ENCODE measurements at places on chromosomes 1 and 21. TPM values are rescaled to one million over a fixed set of nuclear protein-coding genes. Genes with fewer than 3 reads are reported as not detected.

Gene SUCO
- 7.8 TPM for total RNA-seq

Gene RGS8
- total RNA-seq = not detected

Gene ABCB10
- total RNA-seq = 12.9 TPM

Gene KDF1
- total RNA-seq = 3.5 TPM

Gene C1orf185
- total RNA-seq = not detected

Gene MINDY1
- 19.7 TPM for total RNA-seq

Gene PGBD5
- total RNA-seq = 1.9 TPM

Gene BARHL2
- total RNA-seq = not detected

Gene STXBP3
- 32.2 TPM for total RNA-seq

Gene WLS
- total RNA-seq = 21.6 TPM

Gene FCGR2B
- 30.9 TPM for total RNA-seq

DNA sequence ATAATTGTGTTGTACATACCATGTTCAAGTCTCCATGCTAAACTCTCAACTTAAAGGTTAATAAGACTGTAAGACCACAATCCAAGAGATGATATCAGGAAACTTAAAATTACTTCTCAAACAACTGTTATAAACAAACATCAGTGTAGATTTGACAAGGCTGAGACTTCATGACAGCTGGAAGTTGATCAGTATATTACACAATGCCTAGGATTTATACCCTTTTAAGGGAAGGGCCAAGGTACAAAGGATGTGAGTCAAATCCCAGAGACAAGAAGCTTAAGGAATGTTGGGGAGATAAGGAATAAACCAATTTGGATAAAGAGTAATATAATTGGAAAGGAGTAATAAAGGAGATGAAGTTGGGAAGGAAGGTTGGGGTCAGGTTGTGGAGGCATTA, 98.8 kb downstream of the LBR start:
- DNase-seq = no peak

DNA sequence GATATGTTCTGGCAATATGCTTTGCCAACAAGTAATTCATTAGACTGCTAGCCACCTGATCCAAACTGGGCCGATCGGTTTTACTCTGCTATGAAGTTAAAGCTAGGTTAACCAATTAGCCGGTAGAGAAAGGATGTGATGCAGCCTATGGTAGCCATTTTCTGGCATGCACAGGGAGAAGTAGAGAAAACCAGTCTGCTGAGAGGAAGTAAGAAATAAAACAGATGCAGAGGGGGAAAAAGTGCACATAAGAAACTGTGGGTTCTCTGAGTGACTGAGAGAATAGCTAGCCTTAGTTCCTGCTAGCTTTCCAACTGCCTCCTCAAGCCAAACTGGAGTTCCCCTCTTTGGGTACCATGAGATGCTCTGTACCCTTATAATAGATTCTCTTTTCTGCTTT, 52.8 kb downstream of the ARID4B start:
- no peak for DNase-seq

DNA sequence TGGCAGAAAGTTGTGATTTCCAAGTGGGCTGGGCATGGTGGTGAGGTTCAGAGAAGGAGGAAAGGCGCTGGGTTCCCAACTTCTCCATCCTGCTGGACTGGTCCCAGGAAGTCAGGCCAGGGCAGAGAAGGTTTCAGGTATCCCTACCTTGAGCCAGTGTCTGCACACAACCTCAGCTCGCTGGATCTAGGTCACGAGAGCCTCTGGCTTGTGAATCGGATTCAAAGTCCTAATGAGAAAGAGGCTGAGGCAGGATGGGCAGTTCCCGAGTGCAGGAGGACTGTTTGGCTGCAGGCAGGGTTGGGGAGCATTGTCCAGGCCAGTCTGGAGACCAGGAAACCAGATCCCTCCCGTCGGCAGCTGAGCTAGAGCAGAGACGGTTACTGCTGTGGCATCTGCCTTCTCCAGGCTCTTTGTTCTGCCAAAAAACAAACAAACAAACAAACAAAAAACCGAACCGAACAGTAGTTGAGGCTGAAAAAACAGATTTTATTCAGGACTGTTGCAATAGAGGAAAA, 19.5 kb upstream of the IGSF21 start:
- no peak for DNase-seq

GRCh38 chr1:107683683-107684082, 281.3 kb downstream of the VAV3 start:
- no peak for DNase-seq

- DNase-seq = no peak
Measured at GRCh38 chr1:245462161-245462560, 307.4 kb downstream of the KIF26B start.

- DNase-seq = no peak
Measured at GRCh38 chr1:198701766-198702539, 63.1 kb downstream of the PTPRC start.

DNA sequence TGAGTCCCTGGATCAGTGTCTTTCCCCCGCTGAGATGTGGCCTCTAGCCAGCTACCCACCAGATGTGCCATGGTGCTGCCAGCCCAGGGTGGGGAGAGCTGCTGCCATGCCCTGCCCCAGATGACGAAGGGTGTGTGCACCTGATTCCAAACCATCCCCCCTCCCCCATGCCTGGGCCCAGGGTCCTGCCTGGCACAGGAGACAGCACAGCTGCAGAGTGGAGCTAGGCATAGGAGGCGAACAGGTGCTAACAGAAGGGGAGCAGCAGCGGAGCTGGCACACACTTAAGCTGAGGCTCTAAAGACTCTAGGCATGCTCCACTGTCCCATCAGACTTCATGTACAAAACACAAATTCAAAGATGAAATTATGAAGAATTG, 9.0 kb upstream of the LDLRAP1 start:
- DNase-seq = no peak

GRCh38 chr1:181189691-181190363, 101.3 kb downstream of the IER5 start:
- peak; percentile 58 for DNase-seq

- DNase-seq = no peak
Measured at GRCh38 chr1:157201767-157202166, 63.6 kb upstream of the ETV3 start.

DNA sequence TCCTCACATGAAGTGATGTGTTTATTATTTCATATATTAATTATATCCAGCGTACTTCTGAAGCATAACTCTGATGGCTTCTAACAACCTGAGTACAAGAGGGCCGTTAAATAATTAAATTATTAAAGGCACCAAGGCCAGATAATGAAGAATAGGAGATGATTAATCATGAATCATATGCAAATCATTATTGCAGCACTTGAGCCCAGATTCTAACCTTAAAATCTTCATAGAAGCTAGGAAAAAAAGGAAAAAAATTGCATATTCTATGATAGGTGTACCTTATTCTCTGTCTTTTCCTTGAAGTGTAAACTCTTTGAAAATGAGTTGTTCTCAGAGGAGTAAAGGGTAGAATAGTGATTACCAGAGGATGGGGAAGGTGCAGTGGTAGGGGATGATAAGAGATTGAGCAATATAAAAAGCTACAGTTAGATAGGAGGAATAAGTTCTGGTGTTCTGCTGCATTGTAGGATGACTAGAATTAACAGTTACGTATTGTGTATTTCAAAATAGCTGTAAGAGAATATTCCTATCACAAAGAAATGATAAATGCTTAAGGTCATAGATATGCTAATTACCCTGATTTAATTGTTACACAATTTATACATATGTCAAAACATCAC, 51.1 kb downstream of the SWT1 start:
- DNase-seq = no peak

GRCh38 chr1:160255781-160256300, 6.5 kb downstream of the DCAF8 start:
- DNase-seq = no peak

GRCh38 chr1:43349594-43350306, 9.0 kb upstream of the CDC20 start:
- no peak for DNase-seq

GRCh38 chr1:213148905-213149304, 97.9 kb downstream of the RPS6KC1 start:
- DNase-seq = no peak

DNA sequence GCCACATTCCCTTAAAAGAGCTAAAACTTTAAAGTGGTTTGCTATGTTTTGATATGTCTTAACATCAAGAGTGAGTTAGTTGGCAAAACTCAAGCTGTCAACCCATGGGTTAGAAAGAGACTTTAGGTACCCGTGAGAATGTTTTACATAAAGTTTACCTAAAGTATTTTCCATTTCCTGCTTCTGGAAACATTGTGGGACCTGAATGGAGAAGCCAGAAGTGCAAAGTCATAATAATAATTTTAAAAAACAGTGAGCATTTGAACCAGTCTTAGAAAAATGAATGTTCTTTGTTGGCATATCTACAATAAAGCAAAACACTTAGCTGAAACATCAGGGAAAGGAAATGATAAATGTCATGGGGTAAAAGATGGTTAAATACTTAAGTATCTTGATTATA, 34.8 kb downstream of the LRRC8C start:
- no peak for DNase-seq

GRCh38 chr1:196856053-196856452, 31.8 kb upstream of the CFHR4 start:
- no peak for DNase-seq

- no peak for DNase-seq
Measured at GRCh38 chr1:213988507-213989001, 781 bp downstream of the PROX1 start.

GRCh38 chr1:168656485-168656884, 72.5 kb downstream of the DPT start:
- no peak for DNase-seq

DNA sequence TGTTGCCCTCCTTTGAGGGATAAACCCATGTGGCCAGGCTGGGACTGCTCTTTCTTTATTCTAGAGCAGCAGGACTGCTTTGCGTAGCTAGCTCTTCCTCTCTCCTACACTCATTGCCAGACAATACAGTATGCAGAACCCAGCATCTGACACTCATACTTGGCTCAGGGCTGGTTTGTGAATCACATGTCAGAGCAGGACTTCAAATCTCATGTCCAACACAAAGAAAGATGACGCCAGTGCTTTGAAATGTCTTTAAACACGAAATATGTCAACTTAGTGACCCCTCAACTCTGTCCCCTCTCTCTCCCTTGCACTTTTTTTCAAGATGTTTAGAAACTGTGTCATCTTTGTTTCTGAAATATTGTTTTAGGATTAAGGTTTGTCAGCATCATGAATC, 135.0 kb downstream of the TGFB2 start:
- no peak for DNase-seq

- DNase-seq = peak; percentile 84
Measured at GRCh38 chr1:12619792-12620487, 1.9 kb upstream of the DHRS3 start.
